ENCODE measurements at places on chromosomes 11 and 22.

DNA sequence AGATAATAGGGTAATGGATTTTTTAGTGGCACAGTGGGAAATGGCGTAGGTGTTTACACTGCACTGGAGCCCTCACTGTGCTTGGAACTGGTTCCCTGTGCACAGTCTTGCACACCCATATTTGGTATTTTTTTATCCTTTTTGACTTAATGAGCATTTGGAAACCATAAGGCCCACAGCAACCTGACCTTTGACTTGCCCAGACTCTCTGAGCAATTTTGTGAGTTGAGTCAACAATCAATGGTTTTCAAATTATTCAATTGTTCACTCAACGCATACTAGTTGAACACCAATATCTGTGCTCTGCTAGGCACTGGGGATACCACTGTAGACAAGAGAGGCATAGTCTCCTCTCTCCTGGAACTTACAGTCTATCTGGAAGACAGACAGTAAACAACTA is 14.3 kb downstream of the CD44 start:
- peaks cover 100% of the 10 kb centered on the region for H3K4me1 ChIP-seq
- DNase-seq, result no peak
- H3K27ac ChIP-seq, result peak overlapping the region; percentile 94
- H3K36me3 ChIP-seq, result peaks cover 9% of the 10 kb centered on the region

GRCh38 chr11:11155962-11156815 is 196.9 kb downstream of the CSNK2A3 start:
- H3K4me3 ChIP-seq, result peak overlapping the region; percentile 69
- H3K36me3 ChIP-seq, result no peaks in the 10 kb centered on the region

DNA sequence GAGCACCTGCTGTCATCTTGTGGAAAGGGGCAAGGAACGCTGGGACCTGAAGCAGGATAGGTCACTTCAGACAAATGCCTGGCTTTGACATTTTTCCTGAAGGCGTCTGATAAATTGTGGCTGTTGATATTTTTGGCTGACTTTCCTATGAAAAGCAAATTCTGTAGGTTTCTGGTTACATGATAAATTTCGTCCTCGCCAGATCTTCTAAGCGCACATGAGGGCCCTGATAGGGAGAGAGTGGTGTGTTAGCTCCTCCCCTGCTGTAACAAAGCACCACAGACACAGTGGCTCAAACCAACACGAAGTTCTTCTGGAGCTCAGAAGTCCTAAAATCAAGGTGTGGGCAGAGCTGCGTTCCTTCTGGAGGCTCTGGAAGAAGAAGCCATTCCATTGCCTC is 19.6 kb downstream of the APOL4 start:
- DNase-seq, result no peak
- H3K27ac ChIP-seq, result no peak overlapping the region
- peaks cover 5% of the 10 kb centered on the region for H3K4me1 ChIP-seq
- no peaks in the 10 kb centered on the region for H3K27me3 ChIP-seq
- H3K36me3 ChIP-seq, result no peaks in the 10 kb centered on the region
- no peak overlapping the region for H3K4me3 ChIP-seq

DNA sequence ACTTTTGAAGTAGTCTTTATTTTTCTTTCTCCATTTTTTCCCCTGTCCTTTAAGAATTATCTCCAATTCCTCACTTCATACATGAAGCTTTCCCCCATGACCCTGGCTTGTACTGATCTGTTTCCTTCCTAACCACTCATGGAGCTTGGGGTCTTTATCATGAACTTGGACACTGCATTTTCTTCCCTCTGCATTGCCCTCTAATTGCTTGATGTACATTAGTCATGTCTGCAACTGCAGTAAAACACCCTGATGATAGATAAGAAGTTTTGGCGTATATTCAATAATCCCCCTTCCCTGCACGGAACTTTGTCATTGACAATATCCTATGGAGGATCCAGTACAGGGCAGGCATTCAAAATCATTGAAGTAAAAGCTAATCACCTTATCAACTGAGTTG is 3.4 kb downstream of the HEPHL1 start:
- H3K4me3 ChIP-seq, result no peak overlapping the region
- H3K4me1 ChIP-seq, result no peaks in the 10 kb centered on the region
- no peak for DNase-seq

DNA sequence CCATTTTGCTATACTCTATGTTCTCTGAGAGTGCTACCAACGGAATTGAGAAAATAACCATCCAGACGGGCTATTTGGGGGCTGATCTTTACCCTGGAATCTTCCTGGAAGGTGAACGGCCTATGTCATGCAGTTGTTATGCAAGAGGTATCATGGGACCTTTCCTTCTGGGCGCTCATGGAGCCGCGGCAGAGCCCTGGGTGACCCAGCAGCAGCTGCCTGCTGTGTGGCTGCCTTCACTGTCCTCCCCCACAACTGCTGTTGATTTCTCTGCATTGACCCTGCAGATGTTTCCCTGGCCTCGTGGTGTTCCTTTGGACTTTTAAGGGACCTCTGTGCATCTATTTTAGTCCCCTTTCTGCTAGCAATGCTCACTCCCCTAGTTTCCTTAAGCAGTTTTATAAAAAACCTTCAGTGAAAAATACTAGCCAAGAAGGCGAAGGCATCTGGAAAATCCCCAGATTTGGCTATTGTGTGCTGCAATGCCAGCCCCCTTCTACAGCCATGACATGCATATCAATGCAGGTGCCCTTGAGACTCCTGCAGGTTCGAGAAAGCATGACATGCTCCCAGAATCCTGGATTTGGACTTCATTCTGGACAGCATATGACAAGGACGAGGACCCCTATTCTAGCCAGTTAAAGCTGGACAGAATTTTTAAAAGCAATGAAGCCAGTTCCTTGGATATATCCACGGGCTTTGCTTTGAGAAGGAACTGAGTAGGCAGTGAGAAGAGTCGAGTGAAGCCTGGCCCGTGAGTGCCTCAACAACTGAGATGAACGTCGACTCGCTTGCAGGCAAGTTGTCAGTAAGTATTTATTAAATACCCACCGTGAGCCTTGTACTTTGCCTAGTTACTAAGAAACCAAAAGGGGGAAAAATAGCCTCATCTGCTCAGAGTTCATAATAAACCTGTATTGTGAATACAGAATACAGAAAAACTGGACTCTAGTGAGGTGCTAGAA is at the start of gene SLC25A18:
Gene SLC25A18 (plus strand): TSS at position 593 of the 965 bp plus-strand sequence. CDS start 16,447 bp downstream, outside the sequence.
- no peaks in the 10 kb centered on the region for H3K4me1 ChIP-seq
- no peaks in the 10 kb centered on the region for H3K36me3 ChIP-seq
- no peak within 1 kb of the TSS for H3K27ac ChIP-seq
- H3K27me3 ChIP-seq, result peaks cover 2% of the 10 kb centered on the region
- DNase-seq, result no peak
- H3K4me3 ChIP-seq, result no peak within 1 kb of the TSS

DNA sequence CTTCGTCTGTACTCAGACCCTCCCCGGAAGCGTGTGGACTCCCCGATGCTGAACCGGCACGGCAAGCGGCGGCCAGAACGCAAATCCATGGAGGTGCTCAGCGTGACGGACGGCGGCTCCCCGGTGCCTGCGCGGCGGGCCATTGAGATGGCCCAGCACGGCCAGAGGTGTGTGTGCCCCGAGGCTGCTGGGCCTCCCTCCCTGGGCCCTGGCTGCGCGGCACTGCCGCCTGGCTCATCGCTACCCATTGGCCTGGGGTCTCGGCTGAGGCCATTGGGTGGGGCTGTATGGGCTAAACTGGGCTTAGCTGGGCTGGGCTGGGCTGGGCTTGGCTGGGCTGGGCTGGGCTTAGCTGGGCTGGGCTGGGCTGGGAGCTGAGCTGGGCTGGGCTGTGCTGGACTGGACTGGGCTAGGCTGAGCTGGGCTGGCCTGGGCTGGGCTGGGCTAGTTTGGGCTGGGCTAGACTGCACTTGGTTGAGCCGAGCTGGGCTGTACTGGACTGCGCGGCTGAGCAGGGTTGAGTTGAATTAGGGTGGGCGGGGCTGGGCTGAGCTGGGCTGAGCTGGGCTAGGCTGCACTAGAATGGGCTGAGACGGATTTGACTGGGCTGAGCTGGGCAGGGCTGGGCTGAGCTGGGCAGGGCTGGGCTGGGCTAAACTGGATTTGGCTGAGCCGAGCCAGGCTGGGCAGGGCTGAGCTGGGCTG is 40.7 kb downstream of the MOB2 start:
- H3K27ac ChIP-seq, result no peak overlapping the region
- no peaks in the 10 kb centered on the region for H3K36me3 ChIP-seq
- DNase-seq, result no peak
- no peak overlapping the region for H3K4me3 ChIP-seq
- H3K27me3 ChIP-seq, result no peaks in the 10 kb centered on the region

GRCh38 chr11:113971506-113972195 is 3.3 kb upstream of the HTR3A start:
- H3K4me3 ChIP-seq, result no peak overlapping the region
- peaks cover 7% of the 10 kb centered on the region for H3K27me3 ChIP-seq
- no peak overlapping the region for H3K27ac ChIP-seq
- H3K4me1 ChIP-seq, result no peaks in the 10 kb centered on the region
- no peak for DNase-seq
- H3K36me3 ChIP-seq, result no peaks in the 10 kb centered on the region

GRCh38 chr22:40637183-40638150 is 948 bp upstream of the MRTFA start:
- H3K27ac ChIP-seq, result peak overlapping the region; percentile 93
- H3K4me3 ChIP-seq, result peak overlapping the region; percentile 96
- H3K27me3 ChIP-seq, result no peaks in the 10 kb centered on the region
- no peak for DNase-seq
- peaks cover 29% of the 10 kb centered on the region for H3K4me1 ChIP-seq

- peaks cover 11% of the 10 kb centered on the region for H3K27me3 ChIP-seq
- H3K36me3 ChIP-seq, result no peaks in the 10 kb centered on the region
- DNase-seq, result no peak
- peaks cover 6% of the 10 kb centered on the region for H3K4me1 ChIP-seq
- no peak overlapping the region for H3K27ac ChIP-seq
- no peak overlapping the region for H3K4me3 ChIP-seq
Measured at GRCh38 chr11:69815973-69816372, 3.2 kb downstream of the FGF3 start.

GRCh38 chr11:134536677-134537076 is 124.6 kb upstream of the B3GAT1 start:
- no peak for DNase-seq
- H3K36me3 ChIP-seq, result no peaks in the 10 kb centered on the region
- no peak overlapping the region for H3K27ac ChIP-seq
- peaks cover 39% of the 10 kb centered on the region for H3K27me3 ChIP-seq

GRCh38 chr11:76854709-76855108 is 6.0 kb upstream of the ACER3 start:
- H3K27ac ChIP-seq, result no peak overlapping the region
- H3K36me3 ChIP-seq, result no peaks in the 10 kb centered on the region
- H3K4me1 ChIP-seq, result no peaks in the 10 kb centered on the region
- no peak for DNase-seq

GRCh38 chr11:124581817-124582216 is 12.0 kb downstream of the OR8A1 start:
- H3K36me3 ChIP-seq, result no peaks in the 10 kb centered on the region
- no peaks in the 10 kb centered on the region for H3K4me1 ChIP-seq
- no peak overlapping the region for H3K4me3 ChIP-seq
- H3K27me3 ChIP-seq, result peaks cover 10% of the 10 kb centered on the region

DNA sequence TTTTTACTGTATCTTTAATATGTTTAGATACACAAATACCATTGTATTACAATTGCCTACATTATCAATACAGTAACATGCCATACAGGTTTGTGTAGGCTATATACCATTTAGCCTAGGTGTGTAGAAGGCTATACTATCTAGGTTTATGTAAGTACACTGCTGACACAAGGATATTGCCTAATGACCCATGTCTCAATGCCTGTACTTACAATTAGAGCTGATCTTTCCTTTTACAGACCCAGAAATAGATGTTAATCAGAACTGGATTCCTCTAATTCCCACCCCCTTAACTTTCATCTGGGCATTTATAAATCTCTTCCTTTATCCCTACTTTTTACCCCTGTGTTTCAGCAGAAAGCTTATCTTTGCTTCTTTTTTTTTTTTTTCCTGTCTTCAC is 229.5 kb downstream of the METTL15 start:
- no peak for DNase-seq
- H3K27me3 ChIP-seq, result no peaks in the 10 kb centered on the region
- peaks cover 22% of the 10 kb centered on the region for H3K36me3 ChIP-seq
- H3K27ac ChIP-seq, result no peak overlapping the region

Data from naive thymus-derived CD8-positive, alpha-beta T cell (primary cell).